Amniotic stem cell (primary cell): ENCODE measurements at places on chromosomes 5 and 9.

GRCh38 chr9:82115900-82116299 lies 127.3 kb downstream of the SPATA31D1 start:
- DNase-seq: no peak

- peak; percentile 10 for DNase-seq
Observed at GRCh38 chr5:41408676-41409443, 101.5 kb downstream of the PLCXD3 start.

- DNase-seq: peak; percentile 7
Observed at GRCh38 chr9:112360047-112360804, 19.7 kb upstream of the HSDL2 start.

DNA sequence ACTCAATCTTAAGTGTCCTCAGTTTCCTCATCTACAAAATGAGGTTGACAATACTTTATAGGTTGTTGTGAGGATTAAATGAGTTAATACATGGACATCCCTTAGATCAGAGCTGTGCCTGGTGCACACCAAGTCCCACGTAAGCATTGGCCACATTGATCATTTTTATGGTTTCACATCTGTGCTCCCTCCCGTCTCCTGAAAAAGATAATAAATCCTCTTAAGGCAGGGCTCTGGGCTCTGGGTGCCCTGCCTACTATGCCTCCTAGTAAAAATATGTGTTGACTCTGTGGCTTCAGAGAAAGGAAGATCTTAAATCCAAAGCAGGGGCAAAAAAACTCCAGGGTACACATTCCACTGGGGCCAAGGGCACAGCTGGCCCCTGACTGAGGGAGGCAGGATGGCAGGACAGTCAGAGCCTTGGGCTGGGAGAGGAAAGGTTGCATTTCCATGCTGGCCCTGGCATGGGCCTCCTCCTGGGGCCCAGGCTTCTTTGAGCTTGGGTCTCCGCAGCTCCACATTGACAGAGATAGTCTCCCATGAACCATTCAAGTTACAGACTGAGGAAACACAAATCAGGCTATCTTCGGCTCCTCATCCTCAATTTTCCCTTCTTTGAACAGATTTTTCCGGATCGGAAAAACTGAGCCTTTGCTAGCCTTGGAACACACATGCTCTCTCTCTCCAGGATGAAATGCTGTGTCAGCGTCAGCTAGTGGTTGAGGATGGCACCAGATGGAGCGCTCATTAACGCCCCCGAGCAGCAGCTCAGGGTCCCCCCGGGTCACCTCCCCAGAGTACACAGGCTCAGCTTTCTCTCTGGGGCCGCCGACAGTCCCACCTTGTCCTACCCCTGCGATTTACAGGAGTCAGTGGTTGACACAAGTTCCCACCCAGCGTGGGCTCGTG lies 22.4 kb upstream of the KIF12 start:
- DNase-seq: no peak

DNA sequence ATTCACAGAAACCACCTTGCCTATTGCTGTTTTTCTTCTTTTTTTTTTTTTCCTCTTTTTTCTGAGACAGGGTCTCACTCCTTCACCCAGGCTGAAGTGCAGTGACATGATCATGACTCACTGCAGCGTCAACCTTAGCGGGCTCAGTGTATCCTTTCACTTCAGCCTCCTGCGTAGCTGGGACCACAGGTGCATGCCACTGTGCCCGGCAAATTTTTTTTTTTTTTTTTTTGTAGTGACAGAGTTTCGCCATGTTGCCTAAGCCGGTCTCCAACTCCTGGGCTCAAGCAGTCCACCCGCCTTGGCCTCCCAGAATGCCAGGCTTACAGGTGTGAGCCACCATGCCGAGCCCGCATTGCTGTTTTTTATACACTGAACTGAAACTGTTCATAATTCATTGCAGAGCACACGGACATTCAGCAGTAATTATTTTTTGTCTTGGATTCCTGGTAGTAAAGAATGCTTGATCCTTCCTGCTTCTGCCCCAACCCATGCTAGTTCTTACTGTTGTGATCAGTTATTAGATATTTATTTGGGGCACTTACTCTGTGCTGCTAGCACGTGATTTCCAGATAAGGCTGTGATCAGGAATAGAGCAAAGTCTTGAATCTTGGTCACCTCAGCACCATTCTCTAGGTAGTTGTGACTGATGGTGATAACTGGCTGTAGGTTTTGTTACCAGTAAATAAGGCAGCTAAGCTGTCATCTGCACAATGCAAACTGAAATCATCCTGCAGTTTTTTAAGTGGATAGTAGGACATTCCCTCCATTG lies 14.0 kb downstream of the MAP3K1 start:
- no peak for DNase-seq

GRCh38 chr9:2642068-2642467 lies 20.5 kb downstream of the VLDLR start:
- no peak for DNase-seq

DNA sequence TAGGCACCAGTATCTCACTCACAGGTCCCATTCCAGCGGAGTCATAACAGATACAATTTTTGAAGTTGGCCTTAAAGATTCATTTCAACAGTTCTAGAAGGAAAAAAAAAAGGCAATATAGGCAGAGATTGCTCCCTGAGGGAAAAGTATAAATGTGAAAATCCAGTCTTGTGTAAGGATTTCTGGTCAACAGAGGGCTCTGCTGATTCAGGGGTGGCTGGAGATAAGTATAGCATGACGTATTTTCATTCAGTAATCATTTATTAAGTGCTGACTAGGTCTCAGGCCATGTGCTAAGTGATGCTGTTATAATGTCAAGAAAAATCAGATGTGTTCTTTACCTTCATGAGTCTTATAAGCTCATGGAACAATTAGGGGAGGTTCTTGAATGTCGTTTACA lies 377.3 kb upstream of the MEF2C start:
- DNase-seq: no peak

DNA sequence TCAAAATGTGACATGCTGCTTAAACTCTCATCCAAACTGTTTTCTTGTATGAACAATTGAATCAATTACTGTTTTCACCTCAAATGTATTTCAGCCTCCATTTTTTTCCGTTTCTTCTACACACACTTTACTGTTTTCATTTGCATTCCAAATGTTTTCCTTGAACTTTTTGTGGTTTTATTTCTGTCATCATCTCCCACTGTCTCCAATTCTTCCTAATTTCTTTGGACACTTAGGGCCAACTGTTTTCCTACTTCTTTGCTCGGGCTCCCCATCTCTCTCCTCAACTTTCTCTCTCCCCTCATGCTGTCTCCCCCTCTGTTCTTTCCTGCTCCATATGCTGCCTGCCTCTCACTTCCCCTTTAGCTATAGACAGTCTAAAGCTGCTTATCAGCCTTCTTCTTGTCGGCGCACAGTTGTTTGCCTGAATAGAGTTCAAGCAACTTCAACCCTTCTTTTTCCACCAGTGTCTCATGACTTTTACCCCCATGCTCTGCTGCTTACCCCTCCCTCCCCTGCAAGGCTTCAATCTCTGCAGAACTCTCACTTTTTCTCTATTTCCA lies 443.4 kb downstream of the DTWD2 start:
- no peak for DNase-seq

DNA sequence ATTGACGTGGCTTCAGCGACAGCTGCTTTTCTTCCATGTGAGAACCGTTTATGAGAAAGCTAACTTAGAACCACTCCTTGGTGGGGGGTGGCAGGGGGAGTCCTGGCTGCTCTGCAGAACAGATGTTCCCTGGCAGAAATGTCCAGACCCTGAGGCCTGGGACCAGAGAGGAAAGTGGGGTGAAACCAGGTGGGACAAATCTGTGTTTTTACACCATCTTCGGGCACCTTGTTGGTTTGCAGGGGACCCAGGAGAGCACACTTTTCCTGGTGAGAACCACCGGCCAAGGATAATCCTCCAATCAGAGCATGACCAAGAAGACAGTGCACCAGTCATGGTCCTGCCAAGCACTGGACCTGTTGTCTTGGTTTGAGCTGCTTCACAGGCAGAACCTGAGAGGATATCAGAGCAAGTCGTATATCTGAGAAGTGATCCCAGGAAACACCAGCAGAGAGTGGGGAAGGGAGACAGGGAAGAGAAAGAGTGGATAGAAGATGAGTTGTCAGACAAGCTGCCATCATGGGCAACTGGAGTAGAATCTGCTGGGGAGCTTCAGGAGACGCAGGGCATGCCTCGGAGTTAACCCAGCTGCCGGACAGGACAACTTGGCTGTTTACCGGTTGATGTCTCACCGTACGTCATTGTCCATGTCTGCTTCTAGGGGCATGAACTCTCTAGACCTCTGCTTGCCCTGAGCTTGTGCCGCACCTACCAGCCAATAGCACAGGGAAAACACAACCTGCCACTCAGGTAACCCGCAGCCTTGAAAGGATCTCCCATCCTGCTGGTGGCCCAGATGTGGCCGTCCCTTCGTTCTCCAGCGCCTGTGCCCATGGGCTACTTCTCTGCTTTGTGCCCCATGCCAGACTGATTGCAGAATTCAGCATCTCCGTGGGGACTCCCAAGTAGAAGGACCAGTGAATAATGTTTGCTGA lies 178.4 kb upstream of the MVB12B start:
- DNase-seq: no peak

DNA sequence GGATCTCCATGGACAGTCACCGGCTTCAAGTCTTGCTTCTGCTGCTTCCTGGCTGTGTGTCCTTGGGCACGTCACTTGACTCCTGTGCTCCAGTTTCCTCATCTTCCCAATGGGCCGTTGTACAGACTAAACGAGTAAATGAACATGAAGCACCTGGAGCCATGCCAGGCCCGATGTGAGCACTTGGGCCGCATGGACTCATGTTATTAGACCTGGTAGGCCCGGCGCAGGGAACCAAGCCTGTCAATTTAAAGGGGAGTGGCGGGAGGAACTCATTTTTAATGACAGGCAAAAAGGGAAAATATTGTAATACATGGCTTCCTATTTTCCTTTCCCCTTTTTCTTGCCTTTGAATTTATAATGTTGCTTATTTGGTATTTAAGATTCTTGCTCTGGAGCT lies 47.5 kb downstream of the TENT4A start:
- no peak for DNase-seq
